Occipital lobe (tissue), 3 donors: ENCODE measurements at places on chromosomes 2 and 18.
A peak's percentile ranks its signal among the peaks of the same experiment; 100 is the strongest.

GRCh38 chr2:30287857-30288513 is 56.7 kb downstream of the LBH start:
- no peak for DNase-seq

DNA sequence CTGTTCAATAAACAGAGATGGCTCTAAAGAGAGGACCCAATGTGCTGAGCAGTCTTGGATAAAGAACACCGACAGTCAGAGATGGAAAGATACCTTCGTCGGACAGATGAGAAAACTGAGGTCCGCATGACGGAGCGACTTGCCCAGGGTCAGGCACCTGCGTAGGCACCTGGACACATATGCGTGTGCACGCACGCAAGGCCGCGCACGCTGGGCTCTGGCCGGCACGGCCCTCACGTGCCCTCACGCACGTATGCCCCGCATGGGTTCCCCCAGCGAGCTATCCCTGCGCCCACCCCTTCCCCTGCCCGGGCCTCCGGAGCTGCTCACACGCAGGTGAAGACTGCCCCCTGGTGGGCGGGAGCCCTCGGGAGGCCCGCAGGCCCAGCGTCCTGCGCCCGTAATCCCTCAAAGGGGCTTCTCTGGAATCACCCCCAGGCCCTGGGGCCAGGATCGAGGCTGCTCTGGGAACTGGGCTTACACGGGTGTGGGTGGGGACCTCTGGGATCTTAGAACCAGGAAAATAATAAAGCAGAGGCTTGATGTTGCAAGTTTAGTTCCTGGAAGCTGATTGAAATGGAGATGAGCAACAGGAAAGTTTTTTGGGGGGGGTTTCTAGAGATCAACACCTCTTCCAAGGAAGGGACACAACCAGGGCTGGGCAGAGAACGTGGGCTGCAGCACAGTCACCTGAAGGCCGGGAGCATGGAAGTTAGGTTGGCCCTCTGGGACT is 246.3 kb downstream of the TNS1 start:
- DNase-seq = peak; percentile 74

GRCh38 chr18:21636769-21637168 is 24.7 kb downstream of the SNRPD1 start:
- no peak for DNase-seq

GRCh38 chr2:22377268-22377667 is 1007.7 kb upstream of the KLHL29 start:
- DNase-seq = no peak

- DNase-seq = no peak
These were observed 149.9 kb downstream of the TMX3 start for GRCh38 chr18:68564961-68565360.

DNA sequence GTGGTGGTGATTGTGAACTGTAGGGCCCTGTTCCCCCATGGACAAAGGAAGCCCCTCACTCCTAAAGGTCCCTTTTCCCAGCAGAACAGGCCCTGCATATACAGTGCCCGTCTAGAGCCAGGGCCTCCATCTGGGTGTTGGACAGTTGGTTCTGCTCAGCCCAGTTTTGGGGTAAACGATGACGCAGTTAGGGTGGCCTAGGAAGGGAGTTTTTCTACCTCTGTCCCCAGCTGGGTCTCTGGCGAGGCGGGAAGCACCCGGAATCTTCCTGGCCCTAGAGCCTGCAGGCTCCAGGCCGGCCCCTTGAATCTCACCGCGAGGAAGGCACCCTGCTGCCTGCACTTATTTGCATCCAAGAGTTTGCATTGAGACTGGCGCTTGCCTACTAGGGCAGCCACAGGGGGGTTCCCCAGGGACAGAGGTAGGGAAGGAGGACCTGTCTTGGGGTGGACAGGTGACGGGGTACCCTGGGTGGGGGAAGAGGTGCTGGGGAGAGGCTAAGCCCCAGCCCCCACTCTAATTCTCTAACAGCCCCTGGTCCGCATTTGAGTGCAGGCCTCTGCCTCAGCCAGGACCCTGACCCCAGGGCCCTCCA is 529 bp upstream of the MTA3 start:
- DNase-seq = peak; percentile 26

DNA sequence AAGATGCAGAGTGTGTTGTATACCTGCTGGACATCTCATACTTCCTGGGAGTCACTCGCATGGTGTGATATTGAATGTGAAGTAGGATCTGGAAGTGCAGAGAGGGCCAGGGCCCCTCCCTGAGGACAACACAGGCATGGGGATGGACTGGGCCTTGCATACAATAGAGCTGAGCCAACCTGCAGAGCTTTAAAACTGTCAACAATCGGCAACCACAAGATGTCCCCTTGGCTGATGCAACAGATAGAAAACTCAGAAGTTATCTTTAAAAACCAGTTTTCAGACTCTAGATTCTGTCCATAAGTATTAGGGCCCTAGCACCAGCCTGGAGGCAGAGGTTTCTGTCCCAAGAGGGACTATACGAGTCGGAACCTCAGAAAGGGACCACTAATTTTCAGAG is 19.7 kb downstream of the EVA1A start:
- DNase-seq = no peak

GRCh38 chr2:166373105-166373504 is 2.6 kb downstream of the SCN9A start:
- DNase-seq = no peak

DNA sequence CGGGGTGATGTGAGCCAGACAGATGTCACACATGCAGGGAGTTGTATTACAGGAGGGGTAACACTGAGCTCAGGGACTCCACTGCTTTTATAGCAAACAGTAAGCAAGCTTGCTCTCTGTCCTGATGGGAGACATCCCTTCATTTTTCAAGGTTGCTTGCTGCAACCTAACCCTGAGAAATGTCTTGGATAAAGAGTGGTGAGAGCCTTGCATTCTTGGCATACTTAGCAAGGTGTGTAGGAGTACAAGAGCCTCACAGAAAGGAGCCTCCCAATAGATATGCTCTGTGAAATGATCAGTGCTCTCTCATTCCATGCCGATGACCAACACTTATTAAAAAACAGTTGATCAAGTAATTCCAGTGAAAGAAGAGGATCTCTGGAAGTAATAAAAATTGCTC is 8.1 kb downstream of the PFN4 start:
- no peak for DNase-seq

GRCh38 chr2:200454927-200455801 is 54.7 kb downstream of the KCTD18 start:
- no peak for DNase-seq

DNA sequence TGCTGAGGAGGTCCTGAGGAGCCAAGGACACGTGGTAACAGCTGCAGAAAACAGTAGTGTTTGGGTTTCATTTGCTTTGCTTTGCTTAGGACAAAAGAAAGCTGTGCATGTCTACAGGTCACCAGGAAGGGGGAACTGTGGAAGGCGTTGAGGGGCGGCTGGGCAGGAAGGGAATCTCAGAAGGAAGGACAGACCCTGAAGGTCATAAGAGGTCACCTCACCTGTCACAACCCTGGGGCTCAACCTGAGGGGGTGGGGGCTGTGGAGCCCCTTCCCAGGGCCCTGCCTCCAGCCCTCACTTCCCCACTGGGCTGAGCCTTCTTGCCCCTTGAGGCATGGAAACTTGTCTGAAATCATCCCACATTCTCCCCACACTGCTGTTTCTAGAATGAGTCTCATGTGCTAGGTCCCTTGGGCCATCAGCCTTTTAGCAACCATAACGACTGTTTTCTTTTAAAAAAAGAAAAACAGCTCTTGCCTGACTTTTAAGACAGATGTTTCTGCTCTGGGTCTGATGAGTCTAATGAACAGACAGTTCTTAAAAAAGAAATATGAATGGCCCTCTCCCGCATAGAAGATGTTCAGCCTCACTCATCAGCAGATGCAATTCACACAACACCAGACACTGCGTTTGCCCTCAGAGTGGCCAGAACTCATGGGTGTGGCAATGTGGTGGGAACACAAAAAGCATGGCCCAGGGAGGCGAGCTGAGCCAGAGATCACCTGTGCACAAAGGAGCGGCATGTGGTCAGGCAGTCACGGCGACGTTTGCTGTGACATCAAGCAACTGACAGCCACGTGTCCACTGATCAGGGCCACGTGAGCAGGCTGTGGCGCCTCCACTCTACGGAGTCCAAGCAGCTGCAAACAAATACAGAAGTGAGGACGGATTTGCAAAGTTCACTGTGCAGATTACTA is 84.0 kb downstream of the SEPTIN10 start:
- DNase-seq = no peak

DNA sequence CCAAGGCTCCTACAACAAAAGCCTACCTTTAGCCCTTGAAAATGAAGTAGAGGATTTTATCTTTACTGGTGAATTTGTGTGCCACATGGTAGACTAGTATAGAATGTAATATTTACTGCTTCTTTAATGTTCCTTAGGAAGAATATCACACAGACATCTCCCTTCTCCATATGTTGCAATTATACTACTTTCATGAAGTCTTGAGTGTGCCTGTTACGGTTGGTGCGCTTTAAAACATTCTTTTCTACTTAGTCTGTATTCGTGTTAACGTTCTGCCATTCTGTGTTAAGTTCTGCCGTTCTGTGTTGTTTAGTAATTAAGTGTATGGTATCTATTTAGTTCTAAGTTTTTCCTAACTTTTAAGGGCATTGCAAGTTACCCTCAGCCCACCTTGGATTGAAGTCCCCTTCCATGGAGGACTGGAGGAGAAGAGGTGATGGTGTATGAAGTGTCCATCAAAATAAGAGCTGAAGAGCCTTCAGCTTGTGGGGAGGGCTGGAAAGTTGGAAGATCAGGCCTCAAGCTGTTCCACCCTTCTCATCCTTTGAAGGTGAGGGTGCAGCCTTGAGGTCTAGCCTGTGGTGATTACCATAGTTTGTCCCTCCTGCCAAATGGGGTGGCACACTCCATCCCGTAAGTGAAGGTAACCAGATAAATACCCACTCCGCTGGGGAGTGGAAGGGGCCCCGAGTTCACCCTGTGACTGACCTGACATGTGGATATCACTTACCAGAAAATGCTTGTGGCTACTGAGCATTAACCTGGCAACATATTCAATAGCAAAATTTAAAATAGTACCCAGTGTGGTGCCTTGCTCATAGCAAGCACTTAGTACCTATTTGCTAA is 131.3 kb downstream of the SPTBN1 start:
- no peak for DNase-seq

- DNase-seq = no peak
These were observed 1464.7 kb upstream of the ZEB2 start for GRCh38 chr2:145984580-145984979.

DNA sequence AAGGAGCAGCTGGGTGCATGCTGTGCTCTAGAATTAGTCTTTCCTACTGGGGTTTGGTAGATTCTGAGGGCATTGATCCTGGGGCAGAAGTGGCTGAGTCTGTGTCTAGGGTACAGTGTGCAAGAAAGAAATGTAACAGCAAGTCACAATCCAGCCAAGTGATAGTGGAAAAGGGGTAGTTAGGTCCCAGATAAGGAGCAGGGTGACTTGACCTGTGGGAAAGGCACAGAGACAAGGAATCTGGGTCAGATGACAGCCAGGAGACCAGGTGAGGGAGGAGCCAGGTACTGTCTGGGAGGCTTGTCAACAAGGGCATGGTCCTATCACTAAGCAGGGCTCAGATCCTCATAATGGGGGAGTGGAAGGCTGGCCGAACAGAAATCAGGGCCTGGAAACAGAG is 8.1 kb downstream of the IL37 start:
- DNase-seq = no peak

DNA sequence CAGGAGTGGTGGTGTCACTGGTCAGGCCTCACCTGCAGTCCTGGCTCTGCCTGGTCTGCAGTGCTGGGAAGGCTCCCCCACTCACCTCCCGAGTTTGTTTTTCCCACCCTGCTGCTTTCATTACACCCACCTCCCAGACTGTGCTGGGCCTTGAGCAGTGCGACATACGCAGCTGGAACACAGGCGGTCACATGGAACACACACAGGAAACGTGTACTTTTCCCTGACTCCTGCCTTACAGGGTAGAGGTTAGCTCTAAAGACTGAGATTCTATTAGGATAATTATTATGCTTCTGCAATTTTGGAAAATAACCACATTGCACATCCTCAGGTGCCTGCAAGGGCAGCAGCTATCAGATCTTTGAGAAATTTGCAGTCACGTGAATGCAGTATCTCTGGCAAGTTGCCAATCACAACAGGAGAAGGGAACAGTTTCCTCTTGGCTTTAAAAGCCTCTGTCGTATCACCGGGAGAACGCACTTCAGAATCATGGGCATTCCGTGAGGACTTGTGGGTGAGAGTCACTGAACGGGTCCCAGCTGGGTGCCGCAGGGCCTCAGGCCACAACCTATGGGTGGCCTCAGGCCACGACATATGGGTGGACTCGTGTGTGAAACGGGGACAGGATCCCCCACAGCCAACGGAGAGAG is 136.5 kb downstream of the ZNF236 start:
- DNase-seq = no peak

GRCh38 chr2:60168247-60168646 is 385.2 kb downstream of the BCL11A start:
- DNase-seq = no peak

GRCh38 chr2:136357007-136357380 is 239.0 kb upstream of the CXCR4 start:
- no peak for DNase-seq

DNA sequence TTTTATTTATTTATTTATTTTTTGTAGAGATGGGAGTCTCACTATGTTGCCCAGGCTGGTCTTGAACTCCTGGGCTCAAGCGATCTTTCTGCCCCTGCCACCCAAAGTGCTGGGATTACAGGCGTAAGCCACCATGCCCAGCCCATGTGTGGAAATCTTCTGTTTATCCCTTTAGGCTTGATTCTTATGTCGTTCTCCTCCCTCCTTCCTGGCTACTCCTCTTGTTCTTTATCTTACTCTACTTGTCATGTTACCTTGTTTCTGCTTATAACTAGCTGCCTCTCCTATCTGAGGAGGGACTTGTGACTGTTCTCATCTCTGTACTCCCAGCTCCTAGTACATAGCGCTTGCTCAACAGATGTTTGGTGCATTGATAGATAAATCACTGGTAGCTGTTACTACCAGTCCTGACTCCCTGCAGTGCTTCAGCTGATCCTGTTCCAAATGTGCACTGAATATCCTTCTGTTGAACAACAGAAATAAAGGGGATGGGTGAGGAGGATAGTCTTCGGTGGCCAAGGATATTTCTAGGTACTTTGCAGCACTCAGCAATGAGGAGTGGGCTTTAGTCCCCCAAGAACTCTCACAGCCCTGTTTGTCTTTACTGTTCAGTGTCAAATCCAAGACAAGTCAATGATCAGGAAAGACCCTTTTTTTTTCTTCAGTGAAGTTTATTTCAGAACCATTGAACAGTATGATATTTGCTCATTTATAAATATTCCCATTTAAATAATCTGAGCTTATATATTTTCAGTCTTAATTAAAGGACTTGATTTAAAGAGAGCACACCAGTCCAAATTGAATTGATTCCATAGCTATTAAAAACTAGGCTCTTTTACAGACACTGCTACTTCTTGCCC is 7.2 kb downstream of the IL1B start:
- no peak for DNase-seq

GRCh38 chr2:212294816-212295215 is 243.8 kb downstream of the ERBB4 start:
- DNase-seq = no peak
